NCI-H1436 treated with DMSO at 0.1 percent for 48 hours (cell line): ENCODE measurements at places on chromosomes 6 and 20.

- no peak for DNase-seq
Measured at GRCh38 chr6:78598966-78599365, 268.4 kb upstream of the IRAK1BP1 start.

GRCh38 chr6:1498491-1499113 lies 109.2 kb downstream of the FOXF2 start:
- no peak for DNase-seq

- DNase-seq: no peak
Measured at GRCh38 chr6:19876672-19877071, 39.5 kb downstream of the ID4 start.

DNA sequence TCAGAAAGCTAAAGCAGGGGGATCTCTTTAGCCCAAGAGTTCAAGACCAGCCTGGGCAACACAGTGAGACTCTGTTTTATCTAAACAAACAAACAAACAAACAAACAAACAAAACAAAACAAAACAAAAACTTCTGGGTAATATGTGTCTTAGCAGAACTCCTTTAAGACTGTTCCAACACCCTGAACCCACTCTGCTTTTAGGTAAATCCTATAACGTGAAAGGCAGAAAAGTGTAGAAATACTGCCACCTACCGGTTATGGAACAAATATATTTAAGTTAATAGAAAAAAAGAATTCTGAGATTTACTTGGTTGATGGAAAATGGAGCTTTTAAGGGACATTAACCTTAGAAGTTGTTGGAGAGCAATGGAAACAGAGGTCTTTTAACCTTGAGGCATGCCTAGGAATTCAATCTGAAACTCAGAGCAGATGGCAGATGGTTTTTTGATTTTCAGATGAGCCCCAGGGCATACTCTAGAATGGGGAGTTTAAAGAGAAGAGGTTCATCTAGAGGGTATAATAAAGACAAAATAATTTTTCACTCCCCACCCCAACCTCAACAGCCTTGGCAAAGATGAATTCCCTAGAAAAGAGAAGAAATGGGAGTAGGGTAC lies 38.5 kb downstream of the SOD2 start:
- no peak for DNase-seq

GRCh38 chr6:20709451-20709850 lies 175.2 kb downstream of the CDKAL1 start:
- DNase-seq: peak; percentile 47

DNA sequence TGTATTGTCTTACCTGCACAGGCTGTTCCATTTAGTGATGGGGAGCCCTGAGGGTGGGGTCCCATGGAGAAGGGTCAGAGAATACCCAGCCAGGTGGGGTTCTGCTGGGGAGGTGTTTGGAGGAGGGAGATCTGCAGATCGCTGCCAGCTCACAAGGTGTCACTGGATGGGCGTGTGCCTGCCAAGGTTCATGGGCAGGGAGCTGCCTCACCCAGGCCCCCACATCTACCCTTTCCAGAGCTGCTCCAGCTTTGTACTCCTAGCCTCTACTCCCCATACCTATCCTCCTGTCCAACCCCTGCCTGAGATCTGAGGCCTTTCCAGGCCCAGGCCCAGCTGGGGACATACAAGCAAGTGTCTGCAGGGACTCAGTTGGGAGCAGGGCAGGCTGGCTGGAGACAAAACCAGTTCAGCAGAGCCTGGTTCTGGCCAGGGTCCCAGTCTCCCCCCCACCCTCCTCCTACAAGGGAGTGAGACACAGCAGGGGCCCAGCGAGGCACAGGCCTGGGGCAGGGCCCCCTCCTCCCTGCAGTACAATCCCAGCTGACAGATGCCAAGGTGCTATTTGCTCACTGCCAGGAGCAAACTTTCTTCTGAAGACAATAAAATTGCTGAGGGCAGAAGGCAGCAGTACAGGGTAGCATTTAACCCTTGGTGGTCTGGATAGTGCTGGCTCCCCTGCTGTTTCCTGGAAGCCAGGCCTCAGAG lies 19.7 kb downstream of the SPDEF start:
- no peak for DNase-seq

- DNase-seq: no peak
Measured at GRCh38 chr20:58714340-58714922, 21.8 kb downstream of the NPEPL1 start.

DNA sequence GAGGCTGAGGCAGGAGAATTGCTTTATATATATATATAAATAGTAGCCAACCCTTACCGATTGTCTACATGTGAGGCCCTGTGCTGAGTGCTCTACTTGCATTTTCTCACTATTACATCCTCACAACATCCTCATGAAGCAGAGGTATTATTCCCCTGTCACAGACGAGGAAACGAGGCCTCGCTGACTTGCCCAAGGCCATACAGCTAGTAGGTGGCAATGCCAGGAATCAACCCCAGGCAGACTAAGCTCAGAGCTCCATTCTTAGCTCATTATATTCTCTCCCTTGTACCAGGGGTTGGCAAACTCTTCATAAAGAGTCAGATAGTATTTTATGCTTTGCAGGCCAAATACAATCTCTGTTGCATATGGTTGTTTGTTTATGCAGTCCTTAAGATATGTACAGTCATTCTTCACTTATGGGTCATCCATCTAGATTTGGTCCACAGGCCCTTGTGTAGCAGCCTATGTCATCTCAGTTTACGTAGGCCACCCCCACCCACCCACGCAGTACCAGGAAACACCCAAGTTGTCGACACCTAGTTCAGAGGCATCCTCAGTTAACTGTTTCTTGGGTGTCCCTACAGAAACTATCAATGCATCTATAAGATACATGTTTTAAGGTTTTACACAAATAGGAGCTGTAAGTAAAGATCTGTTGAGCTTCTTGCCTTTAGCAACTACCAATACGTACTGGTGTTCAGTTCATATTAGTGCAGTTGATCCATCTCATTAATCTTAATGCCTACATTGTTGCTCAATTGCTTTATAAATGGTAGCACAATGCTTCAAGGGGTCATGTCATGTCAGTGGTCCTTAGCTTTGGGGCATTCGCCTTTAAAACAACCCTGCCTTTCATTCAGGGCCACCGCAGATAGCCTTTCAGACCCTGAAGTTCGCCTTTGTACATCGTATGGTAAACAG lies 3.0 kb downstream of the CASS4 start:
- DNase-seq: no peak

GRCh38 chr6:12233693-12234571 lies 56.2 kb upstream of the EDN1 start:
- DNase-seq: no peak

DNA sequence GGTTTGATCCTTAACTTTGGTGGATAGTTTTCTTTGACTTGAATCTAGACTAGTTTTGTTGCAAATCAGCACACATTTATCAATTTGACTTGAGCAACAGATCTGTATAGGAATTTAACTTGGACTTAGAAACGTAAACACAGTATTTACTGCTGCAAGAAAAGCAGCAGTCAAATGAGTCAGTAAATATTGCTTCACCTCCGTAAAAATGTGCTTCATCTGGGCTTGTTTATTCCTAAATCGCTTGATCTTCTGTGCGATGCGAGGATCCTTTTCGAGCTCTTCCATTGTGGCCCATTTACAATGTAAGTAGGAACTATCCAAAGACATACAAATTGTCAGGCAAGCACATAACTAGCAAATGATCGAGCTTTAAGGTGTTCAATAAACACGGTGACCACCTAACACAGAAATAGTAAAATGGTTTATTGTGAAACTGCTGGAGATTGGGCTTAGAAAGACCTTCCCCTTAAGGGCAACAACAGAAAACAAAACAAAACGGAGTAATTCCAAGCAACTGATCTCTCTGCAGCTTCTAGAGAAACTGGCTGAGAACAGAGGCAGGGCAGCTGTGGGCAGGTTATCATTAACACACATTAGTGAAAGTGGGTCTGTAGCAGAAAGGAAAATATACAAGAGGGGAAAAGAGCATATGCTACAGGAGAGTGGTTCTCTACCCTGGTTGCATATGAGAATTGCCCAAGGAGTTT lies 120.8 kb downstream of the CHD6 start:
- no peak for DNase-seq

DNA sequence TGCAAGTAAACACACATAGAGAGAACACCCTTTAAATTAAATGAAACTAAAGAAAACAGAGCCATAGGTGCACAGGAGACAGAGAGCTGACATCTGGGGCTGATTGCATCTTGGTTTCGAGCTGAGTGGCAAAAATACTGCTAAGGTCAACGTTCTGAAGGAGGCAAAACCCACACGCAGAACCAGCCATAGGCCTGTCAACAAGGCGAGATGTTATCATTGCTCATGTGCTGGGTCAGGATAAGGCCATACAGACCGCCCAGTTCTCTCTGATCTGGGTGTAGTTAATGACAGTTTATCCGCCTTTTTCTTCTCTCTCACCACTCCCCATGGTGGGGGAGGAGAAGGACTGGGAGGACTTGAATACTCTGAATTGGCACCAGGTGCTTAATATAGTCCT lies 4.5 kb upstream of the FAM110A start:
- DNase-seq: no peak

DNA sequence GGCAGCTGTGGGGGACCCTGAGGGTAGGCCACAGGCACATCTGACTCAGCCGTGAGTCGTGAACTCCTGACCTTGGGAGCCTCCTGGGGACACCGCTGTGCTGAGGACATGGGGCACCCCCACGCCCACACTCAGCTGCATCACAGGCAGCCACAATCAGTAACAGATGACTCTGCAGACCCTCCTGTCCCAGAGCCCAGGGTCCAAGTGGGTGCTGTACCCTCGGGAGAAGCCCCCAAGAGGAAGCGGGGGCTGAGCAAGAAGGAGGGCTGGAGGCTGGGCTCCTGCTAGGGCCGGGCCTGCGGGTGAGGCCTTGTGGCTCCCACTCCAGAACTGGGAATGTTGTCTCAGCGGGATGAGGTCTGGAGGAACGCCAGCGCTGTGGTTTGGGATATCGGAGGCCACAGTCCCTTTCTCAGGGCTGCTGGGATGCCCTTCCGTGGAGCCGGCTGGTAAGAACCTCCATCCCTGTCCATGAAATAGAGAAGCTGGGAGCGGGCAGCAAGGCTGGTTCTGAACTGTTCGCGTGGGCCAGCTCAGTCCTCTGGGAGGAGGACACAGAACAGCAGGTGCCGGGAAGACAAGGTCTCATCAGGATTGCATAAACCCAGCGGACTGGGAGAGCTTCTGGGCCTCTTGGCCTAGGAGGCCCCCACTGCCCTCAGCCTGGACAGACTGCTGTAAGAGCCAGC lies 3.1 kb upstream of the LAMA5 start:
- DNase-seq: no peak

DNA sequence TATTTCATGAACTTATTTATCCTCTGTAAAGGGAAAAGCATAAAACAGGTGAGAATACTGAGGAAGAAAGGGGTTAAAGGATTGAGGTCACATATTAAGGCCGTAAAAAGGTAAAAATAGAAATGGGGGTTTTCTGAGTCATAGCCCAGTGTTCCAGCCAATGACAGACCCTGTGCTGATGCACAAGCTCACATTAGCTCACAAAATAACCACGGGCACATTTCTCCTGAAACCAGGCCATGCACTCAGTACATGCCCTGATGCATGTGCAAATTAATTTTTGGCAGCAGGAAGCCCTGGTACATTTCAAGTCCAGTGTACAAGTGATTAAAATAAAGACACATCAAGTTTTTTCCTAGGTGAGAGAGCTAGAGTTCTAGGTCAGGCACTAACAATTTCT lies 194.4 kb downstream of the TMEM200A start:
- no peak for DNase-seq

GRCh38 chr20:63124092-63124781 lies 91.7 kb downstream of the YTHDF1 start:
- DNase-seq: no peak

DNA sequence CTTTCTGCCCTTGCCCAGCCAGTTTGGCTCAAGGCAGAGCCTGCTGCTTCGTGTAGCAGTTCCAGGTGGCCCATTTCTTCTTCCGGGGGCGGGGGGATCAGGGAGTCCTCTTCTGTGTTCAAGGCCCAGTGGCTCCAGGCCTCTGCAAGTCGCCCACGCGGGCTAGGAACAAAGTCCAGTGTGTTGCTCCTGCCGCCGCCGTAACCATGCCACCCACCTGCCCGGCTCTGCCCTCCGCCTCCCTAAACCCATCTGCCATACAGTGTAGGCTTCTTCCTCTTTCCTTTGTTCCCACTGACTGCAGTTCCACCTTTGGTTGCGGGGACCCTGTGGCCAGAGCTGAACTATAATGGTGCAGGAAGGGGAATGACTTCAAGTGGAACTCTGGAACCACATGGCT lies 43.9 kb upstream of the SRF start:
- DNase-seq: no peak

- DNase-seq: no peak
Measured at GRCh38 chr6:19722999-19723398, 114.2 kb upstream of the ID4 start.

- DNase-seq: no peak
Measured at GRCh38 chr6:148524976-148525375, 182.3 kb downstream of the SASH1 start.

- DNase-seq: no peak
Measured at GRCh38 chr6:27414996-27415395, 26.4 kb downstream of the ZNF391 start.

GRCh38 chr20:18427214-18427613 lies 39.6 kb downstream of the DZANK1 start:
- no peak for DNase-seq

DNA sequence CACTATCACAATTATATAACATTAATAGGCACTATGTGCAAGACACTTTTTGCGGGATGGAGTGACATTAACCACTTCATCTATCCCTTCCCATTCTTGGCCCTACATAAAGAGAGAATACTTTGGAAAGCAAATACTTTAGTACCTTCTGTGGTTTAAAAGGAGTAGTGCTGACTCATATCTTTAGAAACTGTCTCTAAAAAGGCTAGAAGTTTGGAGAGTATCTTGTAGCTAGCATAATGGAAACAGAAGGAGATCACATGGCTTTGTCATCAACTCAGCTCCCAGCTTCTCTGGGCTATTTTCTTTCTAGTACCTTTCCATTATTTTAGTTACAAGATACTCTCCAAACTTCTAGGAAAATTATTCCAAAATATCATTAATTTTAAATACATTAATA lies 157.5 kb downstream of the ADGRG6 start:
- DNase-seq: no peak

- no peak for DNase-seq
Measured at GRCh38 chr6:137968901-137969300, 101.8 kb downstream of the TNFAIP3 start.

- DNase-seq: no peak
Measured at GRCh38 chr6:41428336-41428995, 93.1 kb downstream of the NCR2 start.

- DNase-seq: no peak
Measured at GRCh38 chr6:26556263-26557070, 18.3 kb downstream of the HMGN4 start.

DNA sequence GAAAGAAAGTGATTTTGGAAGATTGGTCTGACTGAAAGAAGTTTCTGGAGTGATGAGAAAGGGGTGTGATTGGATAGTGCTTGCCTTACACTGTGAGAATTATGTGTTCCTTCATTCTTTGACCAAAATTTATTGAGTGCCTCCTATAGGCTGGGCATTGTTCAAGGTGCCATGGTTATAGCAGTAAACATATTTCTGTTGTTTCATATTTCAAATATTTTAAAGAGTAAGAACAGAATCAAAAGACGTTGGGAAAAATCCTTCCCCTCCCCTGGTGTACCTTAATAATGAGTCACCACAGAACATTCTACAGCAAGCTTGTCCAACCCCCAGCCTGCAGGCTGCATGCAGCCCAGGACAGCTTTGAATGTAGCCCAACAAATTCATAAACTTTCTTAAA lies 78.6 kb downstream of the GCLC start:
- DNase-seq: no peak

- DNase-seq: no peak
Measured at GRCh38 chr6:64280569-64280968, 645.0 kb downstream of the PHF3 start.

GRCh38 chr20:35616465-35617396 lies 1.1 kb downstream of the SPAG4 start:
- DNase-seq: peak; percentile 97
